ENCODE measurements at places on chromosomes 13 and 19. TPM values are rescaled to one million over a fixed set of nuclear protein-coding genes. Genes with fewer than 3 reads are reported as not detected.

Gene KLK3
- not detected for total RNA-seq

Gene ZNF284
- 2.5 TPM for total RNA-seq

Gene ZSCAN4
- not detected for total RNA-seq

DNA sequence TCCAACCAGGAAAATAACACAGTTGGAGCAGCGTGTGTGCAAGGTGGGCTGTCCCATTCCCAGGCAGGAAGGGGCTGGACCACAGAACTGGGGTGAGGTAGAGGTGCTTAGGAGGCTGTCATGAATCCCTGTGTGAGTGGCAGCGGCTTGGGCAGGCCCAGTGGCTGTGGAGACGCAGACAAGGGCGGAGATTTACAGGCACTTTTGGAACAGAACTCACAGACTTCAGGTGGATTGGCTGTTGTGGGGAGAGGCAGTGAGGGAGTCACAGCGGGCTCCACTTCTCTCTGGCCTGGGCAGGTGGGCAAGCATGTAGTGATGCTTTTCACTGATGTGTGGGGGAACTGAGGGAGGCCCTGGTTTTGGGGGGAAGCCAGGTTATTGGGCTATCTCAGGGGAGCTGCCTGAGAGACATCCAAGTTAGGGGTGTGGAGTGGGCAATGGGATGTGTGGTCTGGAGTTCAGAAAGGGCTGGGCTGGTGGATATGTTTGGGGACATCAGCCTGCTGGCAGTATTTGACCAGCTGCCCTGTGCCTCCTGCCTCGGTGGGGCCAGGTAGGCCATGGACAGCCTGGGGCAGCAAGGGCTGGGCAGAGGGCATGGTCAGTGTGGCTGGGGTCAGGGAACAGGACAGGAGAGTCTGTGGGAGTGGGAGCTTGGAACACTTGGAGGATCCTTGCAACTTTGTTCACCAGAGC is 27.0 kb upstream of the ZNF492 start:
- DNase-seq, result no peak

GRCh38 chr13:27997904-27998522 is 9.5 kb upstream of the URAD start:
- DNase-seq, result peak; percentile 86

DNA sequence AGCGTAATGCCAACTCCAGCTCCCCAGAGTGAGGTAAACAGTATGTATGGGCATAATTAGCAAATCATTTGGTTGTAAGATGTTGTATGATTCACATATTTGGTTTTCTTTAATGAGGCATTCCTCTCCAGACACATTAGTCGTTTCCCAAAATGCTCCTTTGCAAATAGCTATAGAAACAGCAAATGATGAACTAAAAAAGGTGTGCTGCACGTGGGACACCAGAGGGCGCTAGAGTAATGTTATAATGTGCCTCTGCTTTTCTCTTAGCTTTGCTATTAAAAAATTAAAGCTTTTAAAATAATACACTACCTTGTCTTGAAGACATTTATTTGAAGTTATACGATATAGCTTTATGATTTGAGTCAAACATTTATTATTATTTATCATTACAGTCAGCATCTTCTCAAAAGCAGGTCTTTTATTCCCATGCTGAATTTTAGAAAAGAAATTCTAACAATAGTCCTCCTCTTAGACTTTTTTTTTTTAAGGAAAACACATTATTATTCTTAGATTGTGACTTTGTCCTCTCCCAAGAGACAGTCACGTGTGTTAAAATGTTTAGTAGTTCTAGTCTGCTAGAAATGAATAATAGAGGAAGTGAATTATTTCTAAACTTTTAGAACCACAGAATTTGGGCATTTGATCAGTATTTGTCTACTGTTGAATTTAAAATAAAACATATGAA is 121.6 kb upstream of the FRY start:
- peak; percentile 73 for DNase-seq

GRCh38 chr13:113013303-113013702 is 44.3 kb downstream of the MCF2L start:
- DNase-seq, result no peak

- no peak for DNase-seq
These were observed 198.2 kb downstream of the MYO16 start for GRCh38 chr13:108827646-108828045.

DNA sequence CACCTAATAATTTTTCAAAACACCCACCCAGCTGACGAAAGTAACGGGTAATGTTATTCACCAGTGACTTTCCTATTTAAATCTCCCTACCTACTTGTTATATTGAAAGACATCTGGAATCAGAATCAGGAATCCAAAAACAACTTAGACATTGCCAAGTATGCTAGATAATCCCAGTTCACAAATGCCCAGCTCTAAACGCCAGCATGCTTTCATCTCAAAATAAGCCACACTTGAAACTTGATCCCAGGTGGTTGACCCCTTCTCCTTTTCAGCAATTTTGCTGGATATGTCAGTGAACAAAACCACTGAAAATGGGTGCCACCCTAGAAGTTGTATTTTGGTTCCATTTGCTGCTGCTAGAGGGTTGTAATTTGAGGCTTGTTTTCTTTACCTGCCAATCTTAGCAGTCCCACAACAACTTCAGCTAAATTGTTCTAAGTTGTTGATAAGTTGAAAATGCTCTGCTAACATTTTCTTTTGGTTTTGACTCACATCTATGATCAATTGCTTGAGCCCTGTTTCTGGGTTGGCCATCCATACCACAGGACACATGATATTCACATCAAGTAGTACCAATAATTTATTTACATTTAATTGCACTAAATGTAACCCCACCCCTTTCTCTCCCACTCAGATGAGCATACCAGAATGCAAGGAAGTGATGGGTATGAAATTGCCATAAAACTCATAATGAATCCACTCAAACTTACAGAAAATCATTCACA is 66.4 kb downstream of the DCT start:
- no peak for DNase-seq

DNA sequence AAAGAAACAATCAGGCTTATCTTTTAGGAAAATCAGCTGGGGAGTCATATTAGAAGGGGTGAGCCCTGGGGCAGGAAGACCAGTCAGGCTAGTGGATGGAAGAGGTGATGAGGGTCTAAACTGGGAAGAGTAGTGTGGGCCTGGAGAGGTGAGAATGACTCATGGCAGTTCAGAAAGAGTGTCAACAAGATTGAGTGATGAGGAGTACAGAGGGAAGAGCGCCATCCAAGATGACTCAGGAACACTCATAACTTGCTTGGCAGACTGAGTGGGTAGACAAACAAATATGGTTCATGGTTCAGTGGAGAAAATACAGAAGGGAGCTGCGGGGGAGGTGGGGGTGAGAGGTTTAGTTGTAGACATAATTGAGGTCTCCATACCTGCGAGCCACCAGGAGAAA is 17.3 kb upstream of the CLDN10 start:
- no peak for DNase-seq

DNA sequence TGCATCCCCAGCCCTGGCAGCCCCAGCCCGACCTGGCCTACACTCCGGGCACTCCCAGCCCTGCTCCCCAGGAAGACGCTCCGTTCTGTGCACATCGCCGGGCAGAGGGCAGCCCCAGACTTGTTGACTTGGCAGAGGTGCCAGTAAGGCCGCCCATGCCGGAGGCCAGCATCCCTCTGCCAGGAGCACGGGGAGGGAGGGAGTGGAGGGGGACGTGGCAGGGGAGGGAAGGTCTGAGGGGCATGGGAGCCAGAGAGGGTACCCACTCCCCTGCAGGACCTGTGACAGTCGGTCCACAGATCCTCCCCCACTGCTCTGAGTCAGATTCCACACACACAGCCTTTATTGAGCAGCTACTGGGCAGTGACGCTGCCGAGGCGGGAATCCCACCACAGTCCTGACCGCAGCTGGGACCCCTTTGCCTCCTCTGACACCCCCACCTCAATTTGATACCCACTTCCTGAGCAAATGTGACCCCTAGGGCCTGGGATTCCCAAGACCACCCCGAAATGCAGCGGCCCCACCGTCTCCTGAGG is 1.9 kb upstream of the NKPD1 start:
- no peak for DNase-seq

- DNase-seq, result peak; percentile 67
These were observed 64.7 kb upstream of the STARD13 start for GRCh38 chr13:33349986-33350826.

- no peak for DNase-seq
These were observed 5.2 kb downstream of the TGDS start for GRCh38 chr13:94590744-94591143.

DNA sequence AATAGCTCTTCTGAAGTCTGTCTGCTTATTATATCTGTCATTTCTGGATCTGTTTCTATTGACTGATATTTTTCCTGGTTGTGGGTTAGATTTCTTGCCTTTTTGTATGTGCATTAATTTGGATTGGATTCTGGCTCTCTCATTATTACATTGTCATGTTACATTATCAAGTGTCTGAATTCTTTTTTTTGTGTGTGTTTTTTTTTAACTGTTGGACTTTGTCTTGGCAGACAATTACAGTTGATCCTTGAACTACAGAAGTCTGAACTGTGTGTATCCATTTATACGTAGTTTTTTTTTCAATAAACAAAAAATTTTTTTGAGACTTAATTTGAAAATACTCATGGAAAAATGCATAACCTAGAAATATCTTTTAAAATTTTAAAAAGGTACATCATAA is 22.5 kb downstream of the RFC3 start:
- DNase-seq, result no peak

Data from endodermal cell (in vitro differentiated cells).